ENCODE measurements at places on chromosomes 13 and 19. TPM values are rescaled to one million over a fixed set of nuclear protein-coding genes. Genes with fewer than 3 reads are reported as not detected.

GRCh38 chr19:518598-519231, 11.4 kb downstream of the TPGS1 start:
- DNase-seq: no peak

Gene ADAMTSL5
- total RNA-seq: 5.5 TPM

GRCh38 chr13:60986301-60986700, 429.3 kb downstream of the PCDH20 start:
- no peak for DNase-seq

GRCh38 chr13:40963927-40964326, 55.2 kb downstream of the ELF1 start:
- peak; percentile 56 for DNase-seq

DNA sequence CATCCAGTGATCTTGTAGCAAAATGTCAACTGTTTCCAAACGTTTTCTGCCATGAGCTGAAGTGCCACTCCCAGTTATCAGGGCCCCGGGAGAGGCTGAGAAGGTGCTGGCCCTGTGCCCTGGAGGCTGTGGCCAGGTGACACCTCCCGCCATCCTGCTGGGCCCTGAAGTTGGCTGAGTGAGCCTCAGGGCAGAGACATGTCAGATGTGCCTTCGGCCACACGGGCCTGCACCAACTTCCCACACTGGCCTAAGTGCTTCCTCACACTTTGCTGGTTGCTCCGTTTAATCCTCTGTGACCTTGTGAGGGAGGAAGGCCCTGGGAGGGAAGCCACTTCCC, 4.8 kb downstream of the ADPRHL1 start:
- DNase-seq: no peak

DNA sequence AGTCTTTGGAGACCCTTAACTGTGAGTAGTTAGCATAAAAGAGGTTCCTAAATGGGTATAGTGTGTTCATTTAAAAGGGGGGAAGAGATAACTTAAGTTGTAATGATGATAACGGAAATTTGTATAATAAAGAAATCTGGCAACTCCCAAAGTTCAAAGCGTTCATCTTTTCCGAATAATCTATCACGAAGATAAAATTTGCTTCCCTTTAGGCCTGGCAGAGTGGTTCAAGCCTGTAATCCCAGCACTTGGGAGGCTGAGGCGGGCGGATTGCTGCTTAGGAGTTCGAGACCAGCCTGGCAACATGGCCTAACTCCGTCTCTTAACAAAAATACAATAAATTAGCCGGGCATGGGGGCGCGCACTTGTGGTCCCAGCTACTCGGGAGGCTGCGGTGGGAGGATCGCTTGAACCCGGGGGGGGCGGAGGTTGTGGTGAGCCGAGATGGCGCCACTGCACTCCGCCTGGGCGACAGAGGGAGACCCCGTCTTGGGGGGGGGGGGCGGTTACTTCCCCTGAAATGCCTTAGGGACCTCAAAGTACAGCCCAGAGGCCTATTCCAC, 934 bp downstream of the N4BP2L2 start:
- peak; percentile 25 for DNase-seq

Gene DHDH
- 0.57 TPM for total RNA-seq

DNA sequence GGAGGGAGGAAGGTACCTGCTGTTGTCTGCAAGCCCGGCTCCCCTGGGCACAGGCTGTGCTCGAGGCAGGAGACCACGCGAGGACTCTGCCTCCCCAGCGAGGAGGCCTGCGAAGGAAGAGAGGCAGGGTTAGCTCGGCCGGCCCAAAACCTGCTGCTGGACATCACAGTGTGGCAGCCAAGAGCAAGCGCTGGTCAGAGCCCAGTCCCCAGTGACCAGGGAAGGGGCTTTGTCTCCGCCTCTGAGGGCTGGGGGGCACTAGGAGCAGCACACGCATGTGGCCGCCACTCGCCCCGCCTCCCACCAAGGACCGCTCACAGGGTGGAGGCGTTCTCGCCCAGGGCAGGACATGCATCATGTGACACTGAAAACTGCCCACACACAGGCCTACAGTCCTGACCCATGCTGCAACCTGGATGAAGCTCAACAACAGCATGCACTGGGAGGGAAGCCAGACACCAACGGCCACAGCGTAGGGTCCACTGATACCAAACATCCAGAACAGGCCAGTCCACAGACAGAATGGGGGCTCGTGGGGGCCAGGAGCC, 8.5 kb downstream of the MIER2 start:
- DNase-seq: no peak

GRCh38 chr19:38707512-38708114, 36.7 kb downstream of the CAPN12 start:
- DNase-seq: peak; percentile 48

GRCh38 chr19:37304190-37304883, 66.6 kb upstream of the ZNF527 start:
- DNase-seq: no peak

- DNase-seq: peak; percentile 39
Measured at GRCh38 chr19:1232652-1233072, 5.1 kb downstream of the CBARP start.

Gene SSC5D
- 0.07 TPM for total RNA-seq

DNA sequence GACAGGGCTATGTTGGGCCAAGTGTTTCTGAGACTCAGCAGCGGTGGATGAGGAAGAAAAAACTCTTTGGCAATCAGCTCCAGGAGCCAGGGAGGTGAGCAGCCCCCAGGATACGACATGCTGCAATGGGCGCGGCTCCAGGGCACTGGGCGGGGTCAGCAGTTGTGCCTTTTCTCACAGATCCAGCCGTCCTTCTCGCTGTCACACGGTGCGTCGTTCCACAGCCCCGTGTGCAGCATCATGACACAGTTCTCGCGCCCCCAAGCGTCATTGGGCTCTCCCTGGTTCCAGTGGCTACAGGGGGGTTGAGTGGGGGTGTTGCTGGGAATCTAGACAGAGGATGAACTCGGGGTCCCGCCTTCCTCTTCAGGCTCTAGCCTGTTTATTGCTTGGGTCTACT, 2.7 kb downstream of the CLEC4G start:
- DNase-seq: no peak

GRCh38 chr13:24127116-24127631, 33.3 kb upstream of the SPATA13 start:
- DNase-seq: peak; percentile 21

- no peak for DNase-seq
Measured at GRCh38 chr19:29978080-29978479, 36.0 kb downstream of the URI1 start.

DNA sequence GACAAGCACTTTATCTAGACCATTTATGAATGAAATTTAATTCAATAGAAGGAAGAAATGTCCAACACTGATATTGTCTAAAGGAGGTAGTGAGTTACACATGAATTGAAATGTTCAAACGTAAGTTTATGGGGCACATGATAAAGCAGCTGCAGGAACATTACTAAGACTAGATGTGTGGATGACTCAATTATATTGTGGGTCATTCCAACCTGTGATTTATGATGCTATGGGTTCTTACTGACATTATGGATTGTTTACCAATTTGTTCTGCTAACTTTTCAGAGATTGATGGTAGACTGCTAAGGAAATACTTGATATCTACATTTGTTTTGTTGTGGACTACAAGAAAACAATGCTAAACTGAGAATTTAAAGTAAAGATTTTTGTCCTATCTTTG, 56.1 kb upstream of the ATXN8OS start:
- no peak for DNase-seq

DNA sequence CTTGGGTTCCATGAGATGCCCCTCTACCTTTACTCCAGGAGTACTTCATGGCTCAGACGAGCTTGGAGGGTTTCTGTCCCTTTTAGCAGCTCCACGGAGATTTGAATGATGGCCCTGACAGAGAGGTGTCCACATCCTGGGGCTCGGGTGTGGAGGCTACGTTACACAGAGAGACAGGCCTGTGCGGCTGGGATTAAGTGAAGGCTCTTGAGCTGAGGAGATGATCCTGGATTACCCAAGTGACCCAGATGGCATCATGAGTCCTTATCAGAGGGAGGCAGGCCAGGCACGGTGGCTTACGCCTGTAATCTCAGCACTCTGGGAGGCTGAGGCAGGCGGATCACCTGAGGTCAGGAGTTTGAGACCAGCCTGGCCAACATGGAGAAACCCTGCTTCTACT, 12.4 kb downstream of the DPP9 start:
- no peak for DNase-seq

DNA sequence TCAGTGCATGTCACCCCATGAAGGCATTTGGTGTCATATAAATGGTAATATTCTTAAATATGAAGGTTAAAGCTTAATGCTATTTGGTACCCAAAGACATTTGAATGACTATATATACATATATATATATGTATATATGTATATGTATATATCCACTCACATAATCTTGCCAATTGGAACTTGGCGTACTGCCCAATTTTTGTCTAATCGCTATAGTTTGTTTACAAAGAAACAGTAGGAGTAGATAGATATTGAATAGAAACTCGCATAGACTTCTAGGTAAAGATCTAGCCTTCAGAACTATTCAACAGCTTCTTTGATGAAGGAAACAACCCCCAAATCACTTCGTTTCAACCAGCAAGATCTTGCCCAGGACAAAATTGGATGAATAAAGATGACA, 24.1 kb downstream of the KLF5 start:
- no peak for DNase-seq

GRCh38 chr13:79382545-79383275, 23.3 kb downstream of the RBM26 start:
- no peak for DNase-seq

Gene RUBCNL
- total RNA-seq: 0.11 TPM

Gene TLE6
- not detected for total RNA-seq

DNA sequence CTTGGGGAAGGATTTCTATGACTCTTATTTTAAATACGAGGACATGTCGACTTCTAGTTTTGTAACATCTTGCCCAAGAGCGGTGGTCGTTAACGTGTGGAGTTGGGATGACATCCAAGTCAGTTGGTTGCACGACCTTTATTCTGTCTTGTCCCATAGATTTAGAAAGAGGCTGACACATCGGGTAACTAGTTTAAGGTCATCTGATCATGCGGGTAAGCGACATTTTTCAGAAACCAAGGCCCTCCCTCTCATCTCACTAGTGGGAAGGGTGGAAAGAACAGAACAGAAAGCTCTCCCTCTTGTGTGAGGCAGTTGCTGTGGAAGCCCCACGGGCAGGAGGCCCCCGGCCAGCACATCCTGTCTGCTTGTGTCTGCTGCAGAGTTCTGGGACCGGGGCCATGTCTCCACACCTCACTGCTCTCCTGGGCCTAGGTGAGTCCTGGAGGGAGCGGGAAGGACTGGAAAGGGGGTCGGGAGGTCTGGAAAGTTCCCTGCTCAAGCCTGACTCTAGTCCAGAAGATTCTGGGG, at the start of gene LAIR2:
Gene LAIR2 (plus strand): TSS at position 314 of the 531 bp plus-strand sequence. CDS start 88 bp downstream, at position 402.
- no peak for DNase-seq

GRCh38 chr13:31649766-31650165, 89.6 kb upstream of the RXFP2 start:
- DNase-seq: no peak

DNA sequence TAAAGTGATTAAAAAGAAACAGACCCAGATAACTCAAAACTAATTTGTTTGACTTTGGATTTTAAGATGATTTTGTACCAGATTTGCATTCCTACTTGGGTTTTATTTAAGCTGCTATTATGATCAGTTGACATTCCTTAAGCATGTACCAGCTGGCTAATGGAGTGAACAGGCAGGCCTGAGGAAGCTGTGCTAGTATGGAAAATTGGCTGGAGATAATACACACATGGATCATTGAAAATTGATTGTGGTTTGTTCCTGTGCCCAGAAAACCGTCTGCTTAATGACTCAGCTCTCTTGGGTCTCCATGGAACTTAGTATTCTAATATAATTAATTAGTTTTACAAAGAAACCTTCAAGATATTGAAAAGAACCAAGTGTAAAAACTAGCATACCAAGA, 22.6 kb downstream of the POLR1D start:
- DNase-seq: no peak

DNA sequence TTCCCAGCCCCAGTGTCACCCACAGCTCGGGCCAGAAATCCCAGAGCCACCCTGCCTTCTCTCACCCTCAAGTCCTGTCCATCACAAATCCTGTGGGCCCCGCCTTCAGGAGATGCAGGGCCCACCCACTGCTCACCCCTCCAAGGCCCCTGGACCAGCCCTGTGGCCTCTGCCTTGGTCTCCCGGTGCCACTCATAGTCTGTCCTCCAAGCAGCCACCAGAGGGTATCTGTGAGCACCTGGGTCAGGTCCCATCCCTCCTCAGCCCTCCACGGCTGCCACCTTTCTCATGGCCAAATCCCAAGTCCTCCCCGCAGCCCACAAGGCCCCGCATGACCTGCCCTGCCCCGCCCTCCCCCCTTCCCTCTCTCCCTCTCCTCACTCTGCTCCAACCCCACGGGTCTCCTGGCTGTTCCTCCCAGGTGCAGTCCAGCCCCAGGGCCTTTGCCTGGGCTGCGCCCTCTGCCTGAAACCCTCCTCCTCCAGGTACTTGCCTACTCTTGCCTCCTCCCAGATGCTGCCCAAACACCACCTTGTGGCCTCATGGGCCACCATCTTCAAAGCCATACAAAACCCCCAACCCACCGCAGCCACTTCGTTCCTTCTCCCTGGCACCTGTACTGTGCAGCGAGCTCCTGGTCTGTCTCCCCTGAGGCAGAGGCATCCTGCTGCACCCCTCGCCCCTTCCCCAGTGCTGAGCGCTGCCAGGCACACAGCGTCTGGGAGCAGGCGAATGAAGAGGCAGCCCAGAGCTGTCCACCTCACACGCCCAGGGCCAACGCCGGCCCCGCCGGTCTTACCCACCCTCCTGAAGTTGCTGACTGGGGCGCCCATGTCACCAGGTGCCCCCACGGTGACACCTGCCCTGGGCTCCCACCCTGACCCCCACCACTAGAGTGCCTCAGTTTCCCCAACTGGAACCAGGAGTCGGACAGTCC, 13.2 kb upstream of the UQCR11 start:
- peak; percentile 21 for DNase-seq

- no peak for DNase-seq
Measured at GRCh38 chr19:2820112-2820702, 539 bp downstream of the ZNF554 start.

Gene GPC6
- 4.7 TPM for total RNA-seq

Gene RASA3
- total RNA-seq: 41.7 TPM

DNA sequence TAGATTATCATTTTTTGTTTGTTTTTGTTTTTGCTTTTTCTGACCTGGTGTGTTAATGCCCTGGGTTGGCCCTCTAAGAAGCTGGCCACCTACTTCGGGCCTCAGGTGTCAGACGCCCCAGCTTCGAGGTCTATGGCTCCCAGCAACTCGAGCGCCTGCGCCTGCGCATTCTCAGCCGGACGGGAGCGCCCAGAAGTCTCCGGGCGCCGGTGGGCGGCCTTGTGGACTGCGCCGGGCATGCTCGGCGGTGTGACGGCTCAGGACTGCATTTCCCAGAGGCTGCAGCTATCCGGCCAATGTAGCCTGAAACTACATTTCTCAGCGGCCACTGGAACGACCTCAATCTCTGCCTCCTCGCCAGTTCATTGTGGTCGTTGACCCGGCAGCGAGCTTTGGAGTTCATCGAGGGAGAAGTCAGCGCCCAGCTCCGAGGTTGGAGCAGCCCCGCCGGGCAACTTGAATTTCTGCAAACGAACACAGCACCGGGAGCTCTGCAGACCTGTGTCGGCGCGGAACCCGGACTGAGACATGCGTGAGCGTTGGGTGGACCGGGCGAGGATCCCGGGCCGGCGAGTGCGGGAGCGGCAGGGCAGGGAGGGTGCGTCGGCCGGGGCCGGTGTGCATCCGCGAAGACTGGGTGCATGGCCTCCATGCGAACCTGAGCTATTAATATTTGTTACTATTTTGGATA, at the start of gene ZNF30:
Gene ZNF30 (plus strand): TSS at position 219 of the 691 bp plus-strand sequence. CDS start 3,045 bp downstream, outside the sequence.
- DNase-seq: peak; percentile 89

Measured in HT1080 (cell line).